ENCODE measurements at places on chromosomes 12 and 14.

- DNase-seq: no peak
Measured at GRCh38 chr12:96343347-96343954, 56.8 kb downstream of the CDK17 start.

- no peak for DNase-seq
Measured at GRCh38 chr12:120488057-120488640, 7.8 kb upstream of the DYNLL1 start.

DNA sequence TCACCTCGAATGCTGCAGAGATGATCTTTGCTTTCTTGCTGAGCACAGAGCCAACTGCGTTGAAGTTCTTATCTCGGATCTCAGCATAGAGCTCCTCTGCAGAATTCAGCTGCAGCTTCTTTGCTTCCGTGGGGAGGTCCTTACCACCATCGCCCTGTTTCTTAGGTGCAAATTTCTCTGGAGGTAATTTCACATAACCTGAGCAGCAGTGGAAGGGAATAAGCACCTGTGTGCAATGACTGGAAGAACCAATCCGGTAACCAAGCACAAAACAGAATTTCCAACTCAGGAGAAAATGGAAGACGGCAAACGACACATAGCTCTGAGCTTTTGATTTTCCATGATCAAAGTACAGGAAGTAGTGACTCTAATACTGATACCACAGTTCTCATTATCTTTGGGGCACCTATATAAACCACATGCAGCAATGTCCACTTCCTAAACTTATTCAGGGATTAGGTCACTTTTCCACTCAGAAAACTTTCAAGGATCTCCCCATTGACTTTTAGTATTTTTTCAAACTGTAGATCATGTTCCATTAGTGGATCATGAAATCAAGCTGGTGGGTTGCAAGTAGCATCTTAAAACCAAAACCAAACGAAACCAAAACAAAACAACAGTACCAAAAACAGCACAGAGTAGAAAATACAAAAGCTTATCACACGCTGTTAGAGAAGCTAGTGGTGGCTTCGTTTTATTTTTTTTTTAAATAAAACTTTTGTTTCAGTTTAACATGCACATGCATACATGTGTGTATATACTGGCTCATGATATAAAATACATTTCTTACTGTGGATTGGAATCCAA, 18.9 kb upstream of the DIABLO start:
- no peak for DNase-seq

DNA sequence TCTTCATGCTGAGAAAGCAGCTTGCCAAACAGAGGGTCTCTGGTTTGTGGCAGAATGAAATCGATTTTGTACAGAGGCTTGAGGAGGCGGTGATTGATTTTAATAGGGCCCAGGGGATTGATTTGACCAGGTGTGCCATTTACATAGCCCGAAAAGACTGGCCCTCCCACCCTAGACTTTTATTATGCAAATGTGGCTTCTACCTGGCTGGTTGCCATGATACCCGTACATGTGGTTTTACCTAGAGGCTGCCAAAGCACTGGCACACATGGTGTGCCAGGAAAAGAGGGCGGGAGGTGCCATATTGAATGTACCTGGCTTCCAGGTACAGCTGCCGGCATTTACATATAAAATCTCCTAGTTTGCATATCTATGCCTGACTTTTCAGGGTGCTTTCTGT, 18.0 kb upstream of the GUCY2C start:
- no peak for DNase-seq
